ENCODE measurements at places on chromosomes 11 and 22.

DNA sequence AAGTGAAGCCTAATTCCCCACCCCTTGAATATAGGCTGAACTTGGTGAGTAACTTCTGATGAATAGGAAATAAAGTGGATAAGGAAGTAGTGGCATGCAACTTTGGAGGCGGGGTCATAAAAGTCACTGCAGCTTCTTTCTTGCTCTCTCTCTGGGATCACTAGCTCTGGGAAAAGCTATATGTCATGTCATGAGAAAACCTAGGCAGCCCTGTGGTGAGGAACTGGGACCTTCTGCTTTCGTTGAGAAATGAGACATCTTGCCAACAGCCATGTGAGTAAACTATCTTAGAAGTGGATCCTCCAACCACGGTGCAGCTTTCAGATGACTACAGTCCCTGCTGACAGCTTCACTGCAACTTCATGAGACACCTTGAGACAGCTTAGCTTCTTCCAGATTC, 15.7 kb downstream of the ZNF214 start:
- peak; percentile 34 for DNase-seq

DNA sequence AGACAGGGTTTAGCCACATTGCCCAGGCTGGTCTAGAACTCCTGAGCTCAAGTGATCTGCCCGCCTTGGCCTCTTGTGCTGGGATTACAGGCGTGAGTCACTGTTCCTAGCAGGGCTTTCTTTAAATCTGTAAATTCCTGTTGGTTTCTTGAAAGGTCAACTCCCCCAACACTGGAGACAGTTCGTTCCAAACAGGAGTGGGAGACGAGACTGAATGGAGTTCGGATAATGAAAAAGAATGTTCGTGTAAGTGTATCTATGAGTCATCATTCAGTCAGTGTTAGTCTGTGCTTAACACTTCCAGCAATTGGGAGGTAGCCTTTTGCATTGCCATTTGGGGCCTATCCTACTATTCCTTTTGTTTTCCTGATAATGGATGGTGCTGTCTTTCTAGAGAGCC, 10.0 kb upstream of the BACE1-AS start:
- peak; percentile 99 for DNase-seq

GRCh38 chr11:130040281-130040940, 29.3 kb upstream of the APLP2 start:
- DNase-seq, result no peak

DNA sequence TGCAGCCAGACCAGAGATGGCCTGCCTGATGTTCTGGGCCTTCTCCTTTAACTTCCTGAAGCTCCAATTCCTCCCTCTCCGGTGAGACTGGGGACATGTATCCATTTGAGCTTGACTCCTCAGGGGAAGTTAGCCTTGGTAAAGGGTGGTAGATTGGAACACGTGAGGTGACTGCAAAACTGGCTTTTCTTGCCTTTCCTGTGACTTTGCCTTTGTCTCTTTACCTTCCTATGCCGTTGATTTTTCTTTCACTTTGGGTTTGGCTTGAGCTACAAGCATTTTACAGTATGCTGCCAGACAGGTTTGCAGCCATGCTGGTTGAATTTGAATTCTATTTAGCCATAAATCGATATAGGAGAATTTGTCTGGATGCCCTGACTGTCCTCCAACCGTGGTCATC, 16.8 kb upstream of the GLYATL1 start:
- DNase-seq, result no peak

- no peak for DNase-seq
Observed at GRCh38 chr11:13104619-13105236, 95.6 kb downstream of the RASSF10 start.

DNA sequence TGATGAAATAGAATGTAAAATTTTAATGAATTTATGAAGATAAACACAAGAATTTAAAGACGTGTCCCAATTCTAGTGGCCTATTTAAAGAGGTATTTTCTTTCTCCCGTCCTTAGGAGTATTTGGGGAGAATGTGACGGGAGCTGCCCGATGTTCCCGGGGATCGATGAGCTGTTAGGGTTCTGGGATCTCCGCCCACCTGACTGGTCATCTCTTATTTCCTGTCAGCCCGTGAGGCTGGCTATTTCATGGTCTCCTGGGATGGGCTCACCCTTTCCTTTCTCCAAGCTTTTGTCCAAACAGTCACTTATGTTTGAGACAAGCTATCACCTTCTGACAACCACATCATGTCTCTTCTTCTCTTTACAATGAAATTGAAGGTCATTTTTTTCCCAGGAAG, 16.9 kb upstream of the CLMP start:
- peak; percentile 30 for DNase-seq
